ENCODE measurements at places on chromosomes 3 and 15.

DNA sequence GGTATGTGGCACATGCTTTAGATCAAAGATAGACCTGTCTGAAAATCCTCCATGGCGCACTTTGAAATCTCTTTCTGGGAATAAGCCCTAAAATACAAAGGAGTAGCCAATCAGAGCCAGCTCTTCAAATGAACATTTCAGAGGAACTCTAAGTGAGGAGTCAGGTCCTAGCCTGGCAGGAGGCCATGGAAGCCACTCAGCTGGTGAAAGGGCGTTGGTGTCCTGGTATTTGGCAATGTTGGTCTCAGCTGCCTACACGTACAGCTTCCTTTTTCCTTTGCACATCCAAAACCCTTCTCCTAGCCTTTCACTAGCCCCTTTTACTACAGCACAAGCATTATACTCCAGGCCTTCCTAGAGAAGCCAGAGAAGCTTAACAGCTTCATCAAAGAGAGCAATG lies 5.5 kb downstream of the WDR73 start:
- no peak for DNase-seq

DNA sequence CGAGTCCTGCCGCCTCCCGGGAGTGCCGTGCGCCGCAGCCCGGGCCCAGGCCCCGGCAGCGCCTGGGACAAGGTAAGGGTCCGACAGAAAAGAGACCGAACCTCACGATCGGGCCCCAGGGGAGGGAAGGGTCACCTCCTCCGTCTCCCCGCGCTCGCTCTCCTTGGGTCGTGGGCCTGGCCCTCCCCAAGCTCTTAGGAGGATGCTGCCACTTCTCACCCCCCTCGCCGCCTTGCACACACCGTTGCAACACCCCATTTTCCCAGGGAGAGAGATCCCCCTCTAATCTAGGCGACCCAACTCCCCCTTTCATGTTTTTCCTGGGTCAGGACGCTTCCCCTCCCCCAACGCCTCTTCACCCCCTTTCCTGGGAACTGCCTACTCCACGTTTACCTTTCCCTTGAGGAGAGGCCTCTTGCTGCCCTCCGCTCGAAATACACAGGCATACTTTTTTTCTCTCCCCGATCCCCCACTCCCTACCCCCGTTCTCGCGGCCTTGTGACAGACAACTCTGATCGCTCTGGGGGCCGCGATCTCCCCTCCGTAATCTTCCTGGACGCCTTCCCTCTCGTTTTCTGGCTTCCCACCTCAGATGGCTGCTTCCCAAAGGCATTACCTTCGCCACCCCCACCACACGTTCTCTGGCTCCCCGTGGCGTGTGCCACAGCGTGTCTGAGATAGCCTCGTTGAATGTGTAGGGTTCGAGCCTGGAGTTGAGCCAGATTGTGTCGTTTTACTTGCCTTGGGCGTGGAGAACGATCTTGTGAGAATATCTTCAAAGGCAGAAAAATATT lies 688 bp downstream of the SETD5 start:
- peak; percentile 28 for DNase-seq

DNA sequence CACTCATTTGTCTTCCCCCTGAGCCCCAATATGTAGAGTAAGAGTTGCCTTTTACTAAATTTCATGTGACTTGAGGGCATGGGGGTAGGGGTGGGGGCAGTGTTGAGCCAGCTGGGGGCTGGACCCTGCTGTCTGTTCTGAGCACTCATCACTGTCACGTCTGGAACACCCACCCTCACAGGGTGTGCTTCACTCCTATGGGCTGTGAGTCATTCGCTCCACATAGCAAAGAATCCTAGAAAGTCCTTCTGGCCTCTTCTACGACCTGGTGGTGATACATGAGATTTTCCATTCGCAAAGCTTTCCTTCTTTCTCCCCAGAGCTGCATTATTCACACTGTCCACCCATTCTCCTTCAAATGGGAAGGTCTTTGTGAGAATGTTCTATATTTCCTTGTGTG lies 43.6 kb upstream of the MGLL start:
- no peak for DNase-seq

- no peak for DNase-seq
These were observed 24.4 kb upstream of the GOLM2 start for GRCh38 chr15:44264148-44264547.

DNA sequence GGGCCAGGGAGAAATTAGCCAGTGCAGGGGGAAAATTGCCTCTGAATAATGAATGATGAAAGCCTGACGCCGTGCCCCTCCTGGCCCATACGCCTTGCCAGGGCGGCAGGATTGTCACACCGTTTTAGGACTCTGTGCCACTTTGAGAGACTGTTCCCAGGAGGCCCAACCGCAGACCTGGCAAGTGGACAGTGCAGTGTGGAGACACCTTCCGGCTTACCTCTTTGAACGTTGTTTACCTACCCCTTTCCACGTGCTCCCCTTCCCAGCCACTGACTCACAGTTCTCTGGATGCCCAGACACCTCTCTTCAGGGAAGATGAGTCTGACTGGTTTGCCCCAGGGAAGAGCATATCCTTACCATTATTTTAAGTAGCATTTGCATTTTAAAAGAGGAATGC lies 84.0 kb upstream of the PXYLP1 start:
- DNase-seq: no peak

- no peak for DNase-seq
These were observed 89.5 kb downstream of the IL20RB start for GRCh38 chr3:137047240-137047639.

DNA sequence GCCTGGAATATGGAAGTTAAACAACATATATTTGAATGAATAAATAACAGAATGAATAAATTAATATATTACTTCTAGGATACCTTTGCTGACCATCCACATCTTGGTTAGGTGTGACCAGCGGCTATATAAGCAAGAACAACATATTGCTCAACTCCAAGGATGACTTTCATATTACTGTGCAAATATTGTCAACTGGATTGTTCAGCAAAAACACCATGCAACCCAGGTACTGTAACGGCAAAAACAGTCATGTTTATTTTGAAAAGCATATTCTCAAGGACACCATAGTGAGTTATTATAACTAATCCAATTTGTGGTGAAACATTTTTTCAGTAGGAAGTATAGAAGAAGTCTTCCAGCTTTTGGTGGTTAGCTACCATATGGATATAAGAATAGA lies 907.9 kb downstream of the IGSF11 start:
- DNase-seq: no peak

- peak; percentile 57 for DNase-seq
These were observed 11.4 kb downstream of the GPR87 start for GRCh38 chr3:151305060-151305774.

DNA sequence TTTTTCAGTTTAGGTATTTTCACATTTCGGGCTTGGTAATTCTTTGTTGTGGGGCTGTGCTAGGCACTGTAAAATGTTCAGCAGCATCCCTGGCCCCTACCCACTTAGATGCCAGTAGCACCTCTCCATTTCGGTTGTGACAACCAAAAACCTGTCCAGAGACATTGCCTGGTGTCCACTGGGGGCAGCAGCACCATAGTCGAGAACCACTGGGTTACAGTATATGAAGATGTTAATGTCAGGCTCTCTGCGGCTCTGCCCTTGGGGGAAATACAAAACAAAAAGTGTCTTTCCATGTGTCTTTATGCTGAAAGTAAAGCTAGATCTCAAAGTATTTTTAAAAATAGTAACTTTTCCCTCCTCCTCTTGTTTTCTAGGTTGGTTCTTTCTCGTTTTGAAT lies 177.2 kb downstream of the ITPR1 start:
- no peak for DNase-seq

GRCh38 chr15:85831415-85832113 lies 36.8 kb upstream of the KLHL25 start:
- DNase-seq: peak; percentile 95

- DNase-seq: no peak
These were observed 79.8 kb downstream of the ABHD5 start for GRCh38 chr3:43770426-43771103.

DNA sequence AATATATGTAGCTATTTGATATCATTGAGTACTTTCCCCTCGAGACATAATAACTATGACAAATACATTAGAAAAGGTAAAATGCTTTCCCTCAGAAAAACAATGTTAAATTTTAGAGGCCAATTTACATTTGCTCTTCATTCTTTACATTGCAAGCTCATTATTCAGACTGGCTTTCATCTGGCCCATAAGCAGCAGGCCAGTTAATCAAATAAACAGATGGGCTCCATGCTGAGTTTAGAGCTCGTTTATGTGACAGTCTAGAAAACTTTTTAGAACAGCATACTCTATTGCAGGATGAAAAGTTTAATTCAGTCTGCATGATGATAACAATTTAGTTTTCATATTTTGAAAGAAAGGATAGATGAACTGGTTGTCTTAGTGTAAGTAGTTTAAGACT lies 150.6 kb downstream of the DUT start:
- no peak for DNase-seq

DNA sequence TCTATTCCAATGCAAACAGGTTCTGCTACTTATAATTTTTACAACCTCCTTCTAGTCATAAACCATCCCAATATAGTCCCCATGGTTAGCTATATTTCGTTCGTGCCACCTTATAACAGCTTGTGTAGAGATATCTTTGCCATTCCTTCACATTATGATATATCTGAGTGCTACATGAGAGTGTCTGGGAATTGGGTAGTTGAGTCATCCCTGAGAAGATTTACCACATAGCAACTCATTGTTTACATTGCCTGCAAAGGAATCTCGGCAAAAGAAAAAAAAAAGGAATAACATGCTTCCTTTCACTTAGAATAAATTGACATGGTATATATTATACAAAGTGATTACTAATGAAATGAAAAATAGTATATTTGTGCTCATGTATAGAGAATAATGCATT lies 86.0 kb upstream of the VGLL3 start:
- no peak for DNase-seq

- no peak for DNase-seq
These were observed 5.5 kb downstream of the ARPIN start for GRCh38 chr15:89907289-89907688.

- no peak for DNase-seq
These were observed 14.4 kb upstream of the NOX5 start for GRCh38 chr15:69000091-69000490.

- no peak for DNase-seq
These were observed 448 bp downstream of the SLC12A8 start for GRCh38 chr3:125212091-125212508.

- DNase-seq: no peak
These were observed 157.7 kb downstream of the RPLP1 start for GRCh38 chr15:69610277-69610676.

GRCh38 chr3:64911138-64911537 lies 223.3 kb upstream of the ADAMTS9 start:
- DNase-seq: no peak

DNA sequence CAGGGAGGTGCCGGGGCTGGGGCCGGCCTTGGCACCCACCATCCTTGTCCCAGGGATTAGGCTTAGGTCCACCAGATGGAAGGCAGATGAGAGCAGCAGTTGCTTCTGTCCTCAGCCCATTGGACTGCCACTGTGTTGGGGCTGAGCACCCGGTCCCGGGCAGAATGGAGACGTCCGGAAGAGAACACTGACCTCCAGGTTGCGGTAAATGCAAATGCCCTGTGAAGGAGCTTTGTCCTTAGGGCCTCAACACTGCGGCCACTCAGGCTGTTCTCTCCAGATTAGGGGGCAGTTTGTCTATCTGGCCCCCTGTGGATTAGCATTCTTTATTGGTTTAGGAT lies at the start of gene SERINC4:
SERINC4 (minus strand) TSS at position 276 of the 341 bp plus-strand sequence; CDS start at position 42, 234 bp downstream.
- DNase-seq: peak; percentile 85

- no peak for DNase-seq
These were observed 24.7 kb upstream of the UBE2E1 start for GRCh38 chr3:23781051-23781450.

DNA sequence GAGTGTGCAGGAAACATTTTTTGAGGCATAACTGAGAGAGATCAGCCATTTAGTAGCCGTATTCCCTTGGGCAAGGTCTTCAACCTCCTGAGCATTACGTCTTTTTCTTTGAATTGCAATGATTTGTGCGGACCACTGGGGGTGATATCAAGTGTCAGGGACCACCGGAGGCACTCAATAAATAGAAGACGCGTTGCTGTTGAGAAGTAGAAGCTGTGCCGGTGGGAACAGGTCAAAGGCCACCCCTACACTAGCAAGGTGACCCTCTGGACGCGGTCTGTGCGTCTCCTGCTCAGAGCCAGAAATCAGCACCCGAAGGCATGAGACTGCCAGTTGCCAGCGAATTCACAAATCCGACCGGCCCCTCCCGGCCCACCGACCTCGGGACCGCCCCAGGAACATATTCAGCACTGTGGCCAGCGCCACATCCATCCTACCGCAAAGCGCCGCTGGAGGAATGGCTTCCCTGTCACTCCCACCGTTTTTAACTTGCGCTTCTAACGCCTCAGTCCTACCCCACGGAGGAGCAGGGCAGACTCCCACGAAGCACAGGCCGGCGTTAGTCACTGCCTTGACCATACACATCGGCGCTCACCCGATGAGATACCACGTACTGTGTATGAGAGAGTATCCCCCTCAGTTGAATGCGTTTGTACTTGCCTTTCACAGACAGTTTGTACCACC lies 1.4 kb upstream of the GHSR start:
- no peak for DNase-seq

DNA sequence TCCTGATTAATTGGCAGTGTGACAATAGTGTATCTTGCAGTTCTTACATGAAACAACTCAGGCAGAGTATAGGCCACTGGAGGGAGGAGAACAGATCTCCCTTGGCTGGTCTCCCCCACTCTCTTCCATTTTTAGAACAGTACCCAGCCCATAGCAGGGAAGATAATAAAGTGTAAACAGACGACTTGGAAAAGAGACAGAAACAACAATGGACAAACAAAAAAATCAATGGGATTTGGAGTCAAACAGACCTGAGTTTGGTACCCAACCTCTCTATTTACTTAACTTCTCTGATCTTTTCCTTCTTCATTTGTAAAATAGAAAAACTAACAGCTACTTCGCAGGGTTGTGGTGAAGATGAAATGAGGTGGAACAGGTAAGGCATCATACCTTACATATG lies 58.7 kb upstream of the SNTN start:
- DNase-seq: no peak

DNA sequence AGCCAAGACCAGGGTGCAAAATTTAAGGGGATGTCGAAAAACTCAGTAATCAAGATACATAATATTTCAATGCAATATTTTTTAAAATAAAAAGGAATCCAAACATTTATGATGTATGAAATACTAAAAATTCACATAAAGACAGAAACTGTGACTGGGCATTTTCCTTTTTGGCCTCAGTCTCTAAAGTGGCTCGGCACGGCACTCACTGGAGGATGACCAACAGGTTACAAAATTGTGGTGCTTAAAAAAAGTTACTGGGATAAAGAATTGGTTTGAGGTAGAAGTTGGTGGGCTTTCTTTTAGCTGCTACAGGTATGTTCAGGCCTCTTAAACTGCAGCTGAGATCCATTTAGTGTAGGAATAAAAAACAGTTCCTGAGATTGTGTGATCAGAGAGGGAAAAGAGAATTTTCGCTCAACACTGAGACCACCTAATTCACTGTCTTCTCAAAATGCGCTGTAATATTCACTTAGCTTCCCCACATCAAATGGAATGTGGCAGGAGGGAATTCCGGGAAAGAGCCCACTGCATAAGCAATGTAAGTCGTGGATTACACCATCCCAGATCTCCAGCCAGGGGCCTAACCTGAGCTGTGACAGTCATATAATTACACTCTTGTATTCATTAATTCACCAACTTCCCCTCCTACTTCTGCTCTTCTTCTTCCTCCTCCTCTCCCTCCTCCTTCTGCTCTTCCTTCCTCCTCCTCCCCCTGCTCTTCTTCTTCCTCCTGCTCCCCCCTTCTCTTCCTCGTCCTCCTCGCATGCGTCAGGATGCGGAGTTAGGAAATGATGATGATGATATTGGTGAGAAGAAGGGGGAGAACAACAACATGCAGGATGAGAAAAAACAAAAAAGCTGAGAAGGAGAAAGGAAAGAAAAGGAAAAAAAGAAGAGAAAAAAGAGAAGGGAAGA lies 45.9 kb downstream of the HES1 start:
- DNase-seq: no peak

All from posterior cingulate gyrus (tissue), 11 donors.